ENCODE measurements at places on chromosomes 3 and 15.

DNA sequence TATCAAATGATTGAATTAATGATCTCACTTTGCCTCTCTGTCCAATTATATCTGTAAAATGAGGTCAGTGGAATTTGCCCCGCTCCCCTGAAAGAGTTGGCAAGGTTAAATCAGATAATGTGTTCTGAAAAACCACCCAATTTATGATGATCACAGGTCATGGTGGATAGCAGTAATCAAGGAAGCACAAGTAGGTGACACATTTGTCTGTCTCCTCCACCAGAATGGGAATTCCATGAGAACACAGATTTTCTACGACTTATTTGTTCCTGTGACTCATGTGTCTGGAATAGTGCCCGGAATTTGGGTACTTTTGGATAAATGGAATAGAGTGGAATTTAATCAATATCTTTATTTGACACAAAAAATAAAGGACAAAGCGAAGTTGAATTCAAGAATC lies 220.9 kb upstream of the SUCLG2 start:
- peak; percentile 28 for DNase-seq

- peak; percentile 63 for DNase-seq
Measured at GRCh38 chr15:29825227-29825626, 3.0 kb upstream of the TJP1 start.

DNA sequence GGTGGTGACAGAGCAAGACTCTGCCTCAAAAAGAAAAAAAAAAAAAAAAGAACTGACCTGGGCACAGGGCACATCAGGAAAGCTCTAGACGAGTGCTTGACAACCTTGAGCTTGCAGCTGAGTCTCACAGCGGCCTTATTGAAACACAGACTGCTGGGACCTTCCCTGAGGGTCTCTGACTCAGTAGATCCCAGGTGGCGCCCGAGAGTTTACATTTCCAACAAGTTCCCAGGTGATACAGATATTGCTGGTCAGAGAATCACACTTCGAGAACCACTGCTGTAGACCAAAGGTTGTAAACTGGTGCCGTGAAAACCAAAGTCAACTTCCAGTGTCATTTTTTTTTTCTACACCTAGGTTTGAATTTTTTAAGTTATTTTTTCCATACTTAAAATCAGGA lies 573.2 kb upstream of the MDFIC2 start:
- no peak for DNase-seq

- DNase-seq: no peak
Measured at GRCh38 chr3:127339928-127340861, 52.3 kb upstream of the PRR20G start.

GRCh38 chr3:194273743-194274310 lies 77.3 kb downstream of the CPN2 start:
- DNase-seq: no peak

DNA sequence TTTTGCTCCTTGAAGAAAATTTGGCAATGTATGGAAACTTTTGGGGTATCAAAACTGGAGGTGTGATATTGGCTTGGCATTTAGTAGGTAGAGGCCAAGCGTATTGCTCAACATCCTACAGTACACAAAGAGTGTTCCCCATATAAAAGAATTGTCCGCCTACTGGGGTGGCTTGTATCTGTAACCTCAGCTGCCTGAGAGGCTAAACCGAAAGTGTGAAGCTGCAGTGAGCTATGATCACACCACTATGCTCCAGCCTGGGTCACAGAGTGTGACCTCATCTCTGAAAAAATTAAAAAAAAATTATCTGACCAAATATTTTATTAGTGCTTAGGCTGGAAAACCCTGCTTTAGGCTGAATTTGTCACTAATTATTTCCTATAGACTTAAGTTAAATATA lies 483.9 kb downstream of the PYDC2 start:
- DNase-seq: no peak

GRCh38 chr3:168267179-168267578 lies 171.5 kb upstream of the GOLIM4 start:
- no peak for DNase-seq

DNA sequence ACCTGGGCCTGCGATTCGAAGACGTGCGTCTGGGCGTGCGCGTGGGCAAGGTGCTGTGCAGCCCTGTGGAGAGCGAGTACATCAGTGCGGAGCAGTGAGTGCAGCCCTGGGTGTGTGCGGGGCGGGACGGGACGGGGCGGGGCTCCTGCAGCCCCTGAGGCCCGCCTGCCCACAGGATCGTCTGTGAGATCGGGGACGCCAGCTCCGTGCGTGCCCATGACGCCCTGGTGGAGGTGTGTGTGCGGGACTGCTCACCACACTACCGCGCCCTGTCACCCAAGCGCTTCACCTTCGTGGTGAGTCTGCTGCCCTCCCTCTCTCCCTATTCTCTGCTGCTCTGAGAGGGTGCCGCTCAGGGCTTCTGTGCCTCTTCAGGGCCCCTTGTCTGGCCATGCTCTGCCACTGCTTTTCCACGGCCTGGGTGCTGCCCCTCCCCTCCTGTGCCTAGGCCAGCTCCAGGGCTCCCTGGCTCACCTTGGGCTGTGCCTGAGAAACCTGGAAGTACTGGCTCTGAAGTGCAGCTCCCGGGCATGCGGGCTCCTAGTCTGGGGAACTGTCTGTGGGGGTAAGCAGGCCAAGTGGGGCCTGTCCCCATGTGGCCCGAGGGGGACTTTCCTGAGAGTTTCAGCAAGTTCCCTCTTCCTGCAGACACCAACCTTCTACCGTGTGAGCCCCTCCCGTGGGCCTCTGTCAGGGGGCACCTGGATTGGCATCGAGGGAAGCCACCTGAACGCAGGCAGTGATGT lies 31.8 kb downstream of the PLXNA1 start:
- DNase-seq: no peak

All from fibroblast of villous mesenchyme (primary cell).